Renal cortex interstitium (tissue), 15 donors: ENCODE measurements at places on chromosomes 3 and 15. TPM values are rescaled to one million over a fixed set of nuclear protein-coding genes. Genes with fewer than 3 reads are reported as not detected.

- DNase-seq, result peak; percentile 22
Observed at GRCh38 chr3:43892526-43892925, 201.8 kb downstream of the ABHD5 start.

The TMEM158 gene
- polyA plus RNA-seq, result 6.6 TPM

GRCh38 chr3:127711021-127711695 lies 38.4 kb downstream of the ABTB1 start:
- no peak for DNase-seq

The ANKRD34C gene
- 0.08 TPM for polyA plus RNA-seq

The GOLGA6L9 gene
- 23.3 TPM for polyA plus RNA-seq

GRCh38 chr3:58800940-58801339 lies 134.4 kb upstream of the FAM3D start:
- no peak for DNase-seq

The CPB1 gene
- polyA plus RNA-seq, result 1.4 TPM

- no peak for DNase-seq
Observed at GRCh38 chr3:32888739-32889138, 62.7 kb upstream of the CCR4 start.

DNA sequence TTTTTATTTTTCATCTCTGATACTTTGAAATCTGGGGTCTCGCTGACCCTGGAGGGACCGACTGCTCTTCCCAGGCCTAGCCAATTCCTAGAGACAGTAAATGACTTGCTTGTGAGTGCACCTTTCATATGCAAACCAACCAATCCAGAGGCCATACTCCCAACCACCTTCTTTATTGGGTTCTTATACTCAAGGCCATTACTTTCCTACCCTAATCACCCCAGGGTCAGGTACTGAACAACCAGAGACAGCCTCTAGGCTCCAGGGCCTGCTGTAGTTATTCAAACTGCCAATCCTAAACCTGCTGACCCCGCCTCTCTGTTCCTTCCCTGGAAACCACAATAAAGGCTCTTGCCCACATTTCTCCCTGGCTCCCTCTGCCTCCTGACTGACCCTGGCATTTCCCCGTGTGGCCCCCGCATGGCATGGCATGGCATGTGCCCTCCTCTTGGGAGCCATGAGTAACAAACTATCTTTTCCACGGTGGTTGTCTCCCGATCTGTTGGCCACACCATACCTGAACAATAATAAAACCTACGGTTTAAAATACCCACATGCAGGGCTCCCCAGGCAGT lies 42.9 kb downstream of the ADCY5 start:
- DNase-seq, result no peak

- no peak for DNase-seq
Observed at GRCh38 chr3:181558870-181559269, 152.9 kb upstream of the SOX2 start.

The GPR27 gene
- polyA plus RNA-seq, result 8.3 TPM

- DNase-seq, result no peak
Observed at GRCh38 chr3:21229426-21230135, 521.4 kb downstream of the ZNF385D start.

DNA sequence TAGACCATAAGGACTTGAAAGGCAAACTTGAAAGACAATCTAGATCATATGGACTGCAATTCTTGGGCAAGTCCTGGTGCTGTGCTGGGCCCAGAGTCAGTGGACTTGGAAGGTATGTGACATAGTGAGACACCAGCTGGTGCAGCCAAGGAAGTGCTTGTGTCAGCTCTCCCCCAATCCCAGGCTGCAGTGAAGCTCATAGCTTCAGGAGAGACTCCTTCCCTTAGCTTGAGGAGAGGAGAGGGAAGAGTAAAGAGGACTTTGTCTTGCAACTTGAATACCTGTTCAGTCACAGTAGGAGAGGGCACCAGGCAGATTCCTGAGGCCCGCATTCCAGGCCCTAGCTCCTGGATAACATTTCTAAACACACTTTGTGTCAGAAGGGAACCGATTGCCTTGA lies 127.4 kb upstream of the ZPLD1 start:
- DNase-seq, result no peak

DNA sequence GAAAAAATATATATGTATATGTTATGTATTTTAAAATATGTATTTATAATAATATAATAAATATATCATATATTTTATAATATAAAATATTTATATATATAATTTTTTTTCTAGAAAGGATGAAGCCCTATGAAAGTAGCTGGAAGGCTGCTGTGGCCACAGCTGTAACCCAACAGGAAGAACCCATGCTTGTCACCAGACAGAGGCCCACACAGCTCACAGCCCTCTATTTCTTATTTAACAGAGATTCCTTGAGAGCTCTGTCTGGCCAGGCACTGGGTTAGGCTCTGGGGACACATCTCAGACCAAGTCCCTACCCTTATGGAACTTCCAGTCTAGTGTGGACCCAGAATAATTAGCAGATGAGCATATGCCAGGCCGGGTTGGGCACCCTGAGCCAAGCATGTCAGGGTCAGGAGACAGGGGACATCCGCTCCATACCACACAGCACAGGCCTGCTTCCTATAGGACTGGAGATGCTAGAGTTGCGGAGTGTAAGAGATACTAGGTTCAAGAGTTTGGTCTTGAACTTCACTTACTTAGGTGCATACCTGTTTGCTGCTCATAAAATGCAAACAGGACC lies 20.5 kb downstream of the MGLL start:
- no peak for DNase-seq

DNA sequence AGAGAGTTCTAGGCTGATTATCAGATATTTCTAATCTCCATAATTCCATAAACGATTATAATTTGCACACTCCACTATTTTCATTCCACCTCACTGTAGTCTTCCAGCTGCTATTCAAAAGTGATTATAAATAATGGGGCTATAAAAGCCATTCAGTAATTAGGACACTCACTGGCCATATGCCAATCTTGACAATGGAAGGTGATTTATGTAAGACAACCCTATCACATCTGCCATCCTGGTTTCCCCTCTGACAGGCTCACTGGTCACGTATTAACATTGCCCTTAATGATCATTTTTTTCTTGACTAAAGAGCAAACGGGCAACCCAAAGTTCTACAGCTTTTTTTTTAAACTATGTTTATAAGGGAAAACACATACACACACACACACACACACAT lies 402.4 kb downstream of the MAGI1 start:
- DNase-seq, result no peak

The RLBP1 gene
- polyA plus RNA-seq, result not detected

The RETNLB gene
- not detected for polyA plus RNA-seq

- no peak for DNase-seq
Observed at GRCh38 chr3:135348690-135349089, 553.6 kb downstream of the EPHB1 start.

DNA sequence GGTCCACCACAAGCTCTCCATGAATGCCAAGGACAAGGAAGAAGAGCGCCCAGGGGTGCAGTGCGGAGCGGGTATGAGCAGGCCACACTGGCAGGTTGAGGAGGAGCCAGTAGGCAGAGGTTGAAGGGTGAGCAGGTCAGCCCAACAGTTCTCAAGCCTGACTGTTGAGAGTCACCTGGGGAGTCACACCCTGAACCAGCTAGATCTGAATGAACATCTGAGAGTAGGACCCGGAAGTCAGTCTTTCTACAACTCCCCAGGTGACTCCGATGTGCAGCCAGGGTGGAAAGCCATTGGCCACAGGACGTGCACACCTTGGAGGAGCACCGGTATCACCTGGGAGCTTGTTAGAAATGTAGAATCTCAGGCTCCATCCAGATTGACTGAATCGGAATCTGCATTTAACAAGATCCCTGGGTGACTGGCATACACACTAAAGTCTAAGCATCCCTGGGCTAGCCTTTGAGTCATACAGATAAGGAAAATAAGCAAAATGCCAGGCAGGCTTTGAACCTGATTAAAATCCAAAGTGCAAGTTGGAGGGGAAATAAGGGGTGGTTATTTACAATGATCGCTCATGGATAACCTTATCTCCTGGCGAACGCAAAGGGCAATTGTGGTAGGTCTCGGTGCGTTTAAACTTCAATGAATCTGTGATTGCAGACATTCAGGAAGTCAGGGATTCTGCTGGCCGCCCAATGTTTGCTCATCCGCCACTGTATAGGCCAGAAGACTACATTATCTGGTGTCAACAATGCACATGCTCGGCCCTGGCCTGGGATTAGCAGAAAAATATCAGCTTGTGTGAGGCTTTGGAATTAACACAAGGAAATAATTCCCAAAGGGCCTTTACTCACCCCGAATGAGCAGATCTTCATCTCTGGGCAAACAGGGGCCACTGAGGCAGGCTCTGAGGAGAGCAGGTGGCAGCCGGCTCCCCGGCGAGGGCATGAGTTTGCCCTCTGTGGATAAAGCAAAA lies 11.7 kb upstream of the LYZL4 start:
- DNase-seq, result no peak

GRCh38 chr3:120742198-120742848 lies at the start of the genes GTF2E1 and RABL3:
Gene GTF2E1, plus strand, starts transcription at chr3:120742744. Its CDS starts 7,809 bp downstream, at chr3:120750553.
Gene RABL3, minus strand, starts transcription at chr3:120742516. Its CDS starts 9 bp downstream, at chr3:120742507.
- DNase-seq, result peak; percentile 100

DNA sequence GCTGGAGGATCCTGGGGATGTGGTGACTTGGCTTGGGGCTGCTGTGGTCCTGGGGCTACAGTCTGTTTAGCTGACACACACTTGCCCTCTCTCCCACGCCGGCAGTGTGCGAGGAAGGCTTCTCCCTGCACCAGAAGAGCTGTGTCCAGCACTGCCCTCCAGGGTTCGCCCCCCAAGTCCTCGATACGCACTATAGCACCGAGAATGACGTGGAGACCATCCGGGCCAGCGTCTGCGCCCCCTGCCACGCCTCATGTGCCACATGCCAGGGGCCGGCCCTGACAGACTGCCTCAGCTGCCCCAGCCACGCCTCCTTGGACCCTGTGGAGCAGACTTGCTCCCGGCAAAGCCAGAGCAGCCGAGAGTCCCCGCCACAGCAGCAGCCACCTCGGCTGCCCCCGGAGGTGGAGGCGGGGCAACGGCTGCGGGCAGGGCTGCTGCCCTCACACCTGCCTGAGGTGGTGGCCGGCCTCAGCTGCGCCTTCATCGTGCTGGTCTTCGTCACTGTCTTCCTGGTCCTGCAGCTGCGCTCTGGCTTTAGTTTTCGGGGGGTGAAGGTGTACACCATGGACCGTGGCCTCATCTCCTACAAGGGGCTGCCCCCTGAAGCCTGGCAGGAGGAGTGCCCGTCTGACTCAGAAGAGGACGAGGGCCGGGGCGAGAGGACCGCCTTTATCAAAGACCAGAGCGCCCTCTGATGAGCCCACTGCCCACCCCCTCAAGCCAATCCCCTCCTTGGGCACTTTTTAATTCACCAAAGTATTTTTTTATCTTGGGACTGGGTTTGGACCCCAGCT lies 2.9 kb upstream of the FES start:
- DNase-seq, result no peak

- DNase-seq, result no peak
Observed at GRCh38 chr3:11950576-11950975, 53.6 kb upstream of the SYN2 start.

GRCh38 chr3:138323971-138324370 lies 5.7 kb downstream of the NME9 start:
- no peak for DNase-seq

DNA sequence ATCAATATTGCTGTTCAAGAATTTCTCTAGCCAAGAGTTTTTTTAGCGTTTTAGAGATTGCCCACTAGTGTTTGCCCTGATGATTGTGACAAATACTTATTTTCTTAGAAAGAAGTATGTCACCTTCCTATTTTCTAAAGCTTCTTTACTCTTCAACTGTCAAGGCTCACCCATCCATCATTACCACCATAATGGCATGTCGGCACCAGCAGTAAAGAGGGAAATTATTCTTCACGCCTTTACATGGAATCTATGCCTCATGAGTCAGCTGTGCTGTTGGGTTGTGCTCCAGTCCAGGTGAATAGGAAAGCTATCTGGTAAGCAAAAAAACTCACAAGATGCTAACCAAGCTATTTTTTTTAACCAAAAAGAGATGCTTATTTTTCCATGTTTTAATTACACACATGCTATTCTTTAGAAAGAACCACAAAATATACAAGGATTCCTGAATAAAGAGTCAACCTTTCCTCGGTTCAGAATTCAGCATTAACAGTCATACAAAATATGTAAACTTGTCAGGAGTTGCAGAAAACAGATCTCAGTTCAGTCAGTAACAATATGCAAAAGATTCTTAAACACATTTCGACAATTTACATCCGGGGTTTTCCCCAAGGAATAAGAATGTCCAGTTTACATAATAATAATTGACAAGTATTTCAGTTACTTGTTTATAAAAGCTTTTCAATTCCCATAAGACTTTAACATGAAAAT lies 128.0 kb downstream of the ATP8B4 start:
- DNase-seq, result no peak

DNA sequence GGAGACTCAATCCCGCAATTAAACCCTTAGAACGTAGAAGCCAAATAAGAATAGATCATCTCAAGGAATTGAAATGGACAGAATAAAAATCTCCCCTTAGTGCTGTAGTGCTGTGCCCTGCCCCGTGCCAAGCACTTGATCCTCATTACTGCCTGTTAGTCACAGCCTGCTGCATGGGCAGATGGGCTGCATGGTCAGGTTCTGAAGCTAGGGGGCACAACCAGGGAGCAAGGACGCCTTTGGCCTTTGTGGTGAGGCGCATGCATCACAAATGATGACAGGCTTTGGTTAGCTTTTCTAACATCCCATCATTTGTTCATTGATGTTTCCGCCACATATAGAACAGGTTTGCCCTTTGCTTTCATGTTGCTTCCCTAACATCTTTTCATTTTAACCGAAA lies 336.3 kb upstream of the ADAMTS9 start:
- DNase-seq, result no peak

GRCh38 chr3:172520301-172520831 lies 2.9 kb downstream of the TNFSF10 start:
- no peak for DNase-seq

- DNase-seq, result no peak
Observed at GRCh38 chr3:58093574-58094195, 85.5 kb downstream of the FLNB start.

The SIDT1 gene
- polyA plus RNA-seq, result 2.4 TPM

The MOBP gene
- polyA plus RNA-seq, result 0.16 TPM

The SPATA12 gene
- 0.12 TPM for polyA plus RNA-seq

DNA sequence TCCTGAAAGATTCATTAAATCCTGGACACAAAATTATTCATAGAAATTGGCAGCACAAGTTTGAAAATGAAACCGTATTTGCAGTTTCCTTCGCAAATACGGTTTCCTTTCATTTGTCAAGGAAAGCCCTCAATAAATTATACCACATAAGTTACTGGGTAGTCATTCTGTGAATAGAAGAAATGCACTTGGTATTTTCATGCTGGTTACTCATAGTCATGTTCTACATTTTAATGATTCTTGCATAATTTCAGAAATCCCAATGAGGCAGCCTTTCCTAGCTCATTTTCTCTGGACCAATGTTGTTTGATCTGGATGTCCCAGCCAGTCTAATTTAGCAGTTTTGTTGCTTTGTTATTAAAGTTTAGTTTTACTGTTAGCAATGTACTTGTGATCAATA lies 43.2 kb downstream of the MINAR1 start:
- DNase-seq, result no peak
